KG1 (cell line): ENCODE measurements at places on chromosomes 11 and 22.
A peak's percentile ranks its signal among the peaks of the same experiment; 100 is the strongest.

DNA sequence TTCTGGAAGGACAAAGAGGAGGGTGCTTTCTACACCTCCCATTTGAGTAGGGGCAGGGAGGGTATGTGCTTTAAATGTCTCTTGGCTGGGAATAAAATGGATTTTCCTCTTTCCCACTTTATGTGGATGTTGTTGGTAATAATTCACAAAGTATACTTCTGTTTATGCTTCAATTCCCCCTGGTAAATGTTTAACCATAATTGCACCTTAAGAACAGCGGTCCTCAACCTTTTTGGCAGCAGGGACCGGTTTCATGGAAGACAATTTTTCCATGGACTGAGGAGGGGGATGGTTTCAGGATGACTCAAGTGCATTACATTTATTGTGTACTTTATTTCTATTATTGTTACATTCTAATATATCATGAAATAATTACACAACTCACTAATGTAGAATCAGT, 4.0 kb upstream of the TP53AIP1 start:
- DNase-seq: no peak

GRCh38 chr22:45071618-45072017, 61.8 kb upstream of the PHF21B start:
- no peak for DNase-seq

GRCh38 chr11:34006876-34007275, 44.7 kb upstream of the CAPRIN1 start:
- no peak for DNase-seq

DNA sequence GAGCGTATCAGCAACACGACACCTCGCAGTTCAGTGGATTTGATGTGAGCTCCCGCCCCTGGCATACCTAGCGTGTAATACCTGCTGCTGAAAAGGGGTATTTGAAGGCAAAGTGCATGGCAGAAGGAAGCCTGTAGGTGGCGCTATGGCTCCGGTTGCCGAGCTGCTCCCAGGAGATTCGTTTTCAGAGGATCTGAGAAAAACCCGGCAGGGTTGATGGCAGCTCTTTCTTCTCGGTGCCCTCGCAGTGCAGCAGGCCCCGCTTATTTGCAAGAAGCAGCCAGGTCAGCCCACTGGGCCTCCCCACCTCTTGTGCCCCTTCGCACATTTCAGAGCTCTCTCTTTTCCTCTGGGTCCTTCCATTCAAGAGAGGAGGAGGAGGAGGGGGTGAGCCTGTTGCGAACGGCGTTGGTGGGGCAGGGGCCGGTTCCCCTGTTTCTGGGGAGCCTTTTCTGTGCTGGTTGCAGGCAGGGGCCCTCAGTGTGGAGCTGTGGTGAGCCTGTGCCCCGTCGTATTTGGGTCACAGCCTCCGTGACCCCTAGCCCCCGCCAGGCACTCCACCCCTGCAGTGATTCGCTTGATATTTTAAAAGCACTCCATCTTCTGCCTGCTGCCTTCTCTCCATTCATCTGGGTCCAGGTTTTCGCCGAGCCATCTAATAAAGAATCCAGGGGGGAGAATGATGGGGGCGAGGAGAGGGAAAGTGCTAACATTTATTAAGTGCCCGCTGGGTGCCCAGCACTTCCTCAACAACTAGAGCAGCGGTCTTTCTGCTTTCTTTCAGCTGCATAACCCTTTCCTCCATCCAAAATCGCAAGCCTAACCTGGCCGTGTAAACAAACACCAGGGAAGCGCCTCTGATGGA, 85.3 kb upstream of the SYT13 start:
- peak; percentile 26 for DNase-seq

GRCh38 chr22:20024225-20024624, 3.3 kb downstream of the TANGO2 start:
- no peak for DNase-seq

DNA sequence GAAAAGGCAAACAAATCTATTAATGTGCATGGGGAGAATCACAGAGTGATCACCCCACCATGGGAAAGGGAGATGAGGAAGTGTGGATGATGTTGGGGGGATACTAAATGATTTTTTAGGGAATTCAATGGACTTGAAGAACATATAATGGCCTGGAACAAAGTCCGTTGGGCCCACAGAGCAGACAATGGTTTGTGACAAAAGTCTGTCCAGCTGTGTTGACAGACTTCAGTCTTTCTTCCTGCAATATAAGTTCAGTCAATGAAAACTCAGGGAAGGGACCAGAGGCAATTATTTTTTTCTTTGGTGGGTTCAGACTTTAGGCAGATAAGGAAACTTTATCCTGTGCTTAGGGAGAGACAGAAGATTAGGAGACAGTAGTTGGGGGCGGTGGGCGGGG, 18.0 kb upstream of the HORMAD2 start:
- DNase-seq: no peak
